ENCODE measurements at places on chromosomes 7 and 10.

- DNase-seq, result no peak
Measured at GRCh38 chr7:134954197-134955082, 31.9 kb upstream of the AGBL3 start.

DNA sequence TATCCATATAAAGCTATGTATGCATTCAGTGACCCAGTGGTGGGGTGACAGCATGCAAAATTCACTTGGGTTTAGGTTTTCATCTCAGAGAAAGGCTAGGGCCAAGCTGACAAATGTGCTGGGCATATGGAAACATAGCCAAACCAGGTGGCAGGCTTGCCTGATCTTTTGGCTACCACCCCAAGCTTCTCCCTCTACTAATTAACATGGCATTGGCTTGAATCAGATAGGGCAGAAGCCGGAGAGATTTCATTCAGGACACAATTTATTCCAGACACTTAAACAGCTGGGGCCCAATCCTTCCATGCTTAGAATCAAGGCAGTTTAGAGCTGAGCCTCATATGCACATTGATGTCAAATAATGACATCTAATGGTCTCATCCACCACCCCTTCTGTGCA is 95.5 kb upstream of the AGK start:
- no peak for DNase-seq

- DNase-seq, result no peak
Measured at GRCh38 chr7:121689749-121690148, 183.2 kb upstream of the PTPRZ1 start.

- no peak for DNase-seq
Measured at GRCh38 chr10:130438861-130439260, 302.7 kb downstream of the GLRX3 start.

DNA sequence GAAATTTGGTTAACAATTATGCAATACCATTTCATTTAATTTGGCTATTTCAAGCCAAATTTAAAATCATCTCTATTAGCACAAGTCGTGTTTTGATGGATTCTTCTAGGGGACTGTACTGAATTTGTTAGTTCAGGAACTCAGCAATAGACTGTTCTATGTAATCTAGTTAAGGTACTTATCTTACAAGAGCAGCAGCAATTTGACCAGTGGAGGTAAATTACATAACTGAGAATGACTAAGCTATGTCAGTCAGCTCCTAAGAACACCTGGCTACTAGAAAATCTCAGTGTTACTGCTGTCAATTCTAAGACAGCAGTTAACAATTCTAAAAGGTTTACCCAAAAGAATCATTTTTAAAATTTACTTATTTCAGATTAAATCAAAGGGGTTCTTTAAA is 513.9 kb upstream of the ZWINT start:
- no peak for DNase-seq

GRCh38 chr10:18109341-18109870 is 30.8 kb upstream of the CACNB2 start:
- DNase-seq, result no peak

DNA sequence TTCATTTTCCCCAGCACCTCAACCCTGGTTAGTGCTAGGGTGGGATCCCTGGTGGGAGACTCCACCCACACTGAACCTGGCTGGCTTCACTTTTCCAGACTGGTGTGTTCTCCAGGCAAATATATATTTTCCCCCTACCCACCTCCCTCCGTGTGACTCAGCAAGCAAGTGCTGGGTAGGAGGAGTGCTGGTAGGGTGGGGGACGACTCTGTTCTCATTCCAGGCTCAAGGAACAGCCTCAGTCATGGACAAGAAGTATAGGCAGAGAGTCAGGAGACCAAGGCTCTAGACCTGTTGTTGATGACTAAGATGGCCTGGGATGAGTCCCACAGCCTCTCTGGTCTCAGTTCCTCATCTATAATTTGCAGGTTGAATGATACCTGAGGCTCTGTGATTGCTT is 328.1 kb downstream of the KCNMA1 start:
- no peak for DNase-seq

GRCh38 chr10:35129185-35129674 is 2.6 kb downstream of the CREM start:
- no peak for DNase-seq

DNA sequence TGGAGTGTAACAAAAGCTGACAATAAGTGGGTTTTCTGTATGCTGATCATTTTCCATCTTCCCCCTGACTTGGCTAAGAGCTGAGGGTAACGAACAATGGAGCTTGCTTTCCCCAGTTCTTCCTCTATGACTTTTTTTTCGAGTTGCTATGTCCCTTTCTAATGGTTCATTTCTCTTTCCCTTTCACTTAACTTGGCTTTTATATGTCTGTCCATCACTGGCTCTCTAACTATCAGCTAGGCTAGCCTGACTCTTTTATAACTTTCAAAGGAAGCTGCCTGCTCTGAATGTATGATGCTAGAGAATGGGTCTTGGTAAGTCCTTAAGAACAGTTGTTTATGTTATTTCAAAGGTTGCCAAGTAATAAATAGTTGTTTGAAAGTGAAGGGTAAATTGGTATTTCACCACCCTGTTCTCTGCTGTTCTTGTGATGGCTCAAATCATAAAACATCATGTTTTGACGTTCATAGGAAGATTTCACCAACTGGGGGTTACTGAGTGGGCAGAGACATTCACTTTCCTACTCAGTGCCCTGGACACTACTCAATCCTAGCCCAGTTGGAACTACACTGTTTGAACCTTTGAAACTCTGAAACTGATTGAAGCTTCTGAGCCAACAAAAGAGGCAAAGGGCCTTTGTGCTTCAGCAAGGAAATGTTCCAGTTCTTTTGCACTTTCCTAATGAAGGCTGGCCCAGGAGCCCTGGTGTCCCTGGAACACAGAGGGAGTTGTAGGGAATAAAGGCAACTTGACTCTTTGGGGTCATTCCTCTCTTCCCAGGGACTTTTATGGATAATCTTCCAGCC is 85.4 kb upstream of the PHYHIPL start:
- DNase-seq, result no peak
